ENCODE measurements at places on chromosomes 7 and 10. TPM values are rescaled to one million over a fixed set of nuclear protein-coding genes. Genes with fewer than 3 reads are reported as not detected.

ITGB8 gene
- total RNA-seq = 17.5 TPM

HOXA7 gene
- total RNA-seq = not detected

MPP7 gene
- 0.16 TPM for total RNA-seq

SPDYE5 gene
- total RNA-seq = 0.12 TPM

ZNF679 gene
- not detected for total RNA-seq

PIP gene
- total RNA-seq = not detected

FKBP6 gene
- total RNA-seq = not detected

CADPS2 gene
- total RNA-seq = 15.3 TPM

INA gene
- 13.0 TPM for total RNA-seq

PLAC9 gene
- total RNA-seq = 17.2 TPM

CC2D2B gene
- 0.32 TPM for total RNA-seq

SCART1 gene
- total RNA-seq = 5.2 TPM

SORBS1 gene
- 0.49 TPM for total RNA-seq
